GM20000 (cell line): ENCODE measurements at places on chromosomes 16 and 17.

DNA sequence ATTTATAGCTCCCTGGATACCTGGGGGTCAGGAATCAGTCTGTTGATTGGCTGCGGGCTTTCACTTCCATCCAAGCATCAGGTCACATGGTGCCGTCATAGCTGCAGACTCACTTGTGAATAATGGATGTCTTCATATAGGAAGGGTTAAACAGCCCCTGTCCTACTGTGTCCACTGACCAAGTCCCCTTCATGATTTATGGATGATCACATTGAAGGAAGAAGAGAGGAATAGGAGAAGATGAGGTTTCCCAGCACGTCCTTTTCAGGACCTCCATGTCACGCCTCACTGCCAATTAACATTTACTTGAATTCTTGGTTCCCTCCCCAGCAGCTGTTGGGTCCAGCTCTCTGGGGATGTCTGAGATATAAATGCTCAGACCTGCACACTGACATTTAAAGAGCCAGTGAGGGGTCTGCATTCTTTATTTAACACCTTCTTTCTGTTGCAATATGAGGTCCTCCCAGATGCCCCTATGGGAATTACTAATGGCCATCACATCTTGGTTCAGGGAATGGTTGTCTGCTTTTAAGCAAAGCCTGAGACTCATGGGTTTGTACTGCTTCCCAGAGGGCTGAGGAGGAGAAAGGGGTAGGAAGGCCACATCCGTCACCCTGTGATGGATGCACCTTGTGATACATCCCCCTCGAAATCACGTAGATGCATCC, 230.6 kb upstream of the HSBP1 start:
- DNase-seq, result no peak

DNA sequence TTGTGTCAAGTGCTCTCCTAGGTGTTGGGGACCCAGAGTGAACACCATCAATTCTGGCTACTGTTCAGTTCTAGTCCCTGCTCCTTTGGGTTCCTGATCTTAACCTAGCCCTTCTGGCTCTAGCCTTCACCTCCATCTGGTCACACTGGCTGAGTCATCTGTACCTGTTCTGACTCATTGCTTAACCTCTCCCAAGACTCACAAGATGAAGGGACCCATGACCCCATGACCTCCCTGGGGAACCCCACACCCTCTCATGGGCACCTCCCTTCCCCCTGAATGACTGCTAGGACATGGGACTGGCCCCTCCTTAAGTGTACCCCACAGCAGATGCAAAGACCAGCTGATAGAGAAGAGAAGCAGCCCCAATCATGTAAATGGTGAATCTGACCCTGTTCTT, 345.8 kb upstream of the CDH5 start:
- DNase-seq, result peak; percentile 7

DNA sequence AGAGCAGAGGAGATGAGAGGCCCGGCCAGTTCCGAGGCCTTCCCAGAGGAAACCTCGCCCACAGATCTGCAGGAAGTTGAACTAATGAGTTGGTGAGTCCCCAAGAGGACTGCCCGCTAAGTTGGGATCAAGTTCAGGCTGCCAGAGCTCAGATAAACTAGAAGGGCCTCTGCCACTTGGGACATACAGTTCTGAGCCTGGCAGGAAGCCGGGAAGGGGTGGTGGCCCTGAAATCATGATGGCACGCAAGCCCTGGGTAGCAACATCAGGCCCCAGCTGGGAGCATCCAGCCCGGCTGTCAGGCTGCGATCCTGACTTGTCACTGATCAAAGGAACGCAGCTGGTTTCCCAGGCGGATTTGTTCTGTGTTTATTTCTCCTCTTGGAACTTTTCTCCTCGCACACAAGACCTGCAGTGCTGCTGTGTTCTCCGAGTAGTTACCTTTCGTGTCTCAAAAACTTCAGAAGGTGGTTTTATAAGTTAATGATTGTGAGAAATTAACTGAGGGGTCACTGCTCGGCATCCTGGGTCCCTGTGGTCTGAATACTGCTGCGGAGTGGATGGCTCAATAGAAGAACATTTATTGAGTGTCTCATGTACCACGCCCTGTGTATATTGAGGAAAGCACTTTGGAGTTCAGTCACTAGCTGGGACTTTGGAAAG, 8.0 kb upstream of the WFDC1 start:
- no peak for DNase-seq

DNA sequence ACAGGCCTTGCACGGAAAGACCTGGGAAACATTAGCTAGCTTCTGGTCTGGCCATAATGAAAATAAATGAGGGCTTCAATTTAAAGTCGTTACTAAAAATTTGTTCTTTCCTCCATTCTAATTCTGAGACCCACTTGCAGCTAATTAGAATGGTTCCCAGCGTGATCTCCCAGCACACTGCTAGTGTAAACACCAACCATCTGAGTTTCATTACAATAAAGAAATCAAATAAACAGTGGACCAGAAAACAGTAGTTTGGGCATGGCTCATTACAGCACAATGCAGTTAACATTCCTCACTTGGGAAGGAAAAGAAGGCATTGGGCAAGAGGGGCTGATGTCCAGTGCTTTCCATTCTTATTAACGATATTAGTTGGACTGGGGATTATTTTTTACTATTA, 410.9 kb upstream of the SOX9 start:
- DNase-seq, result no peak

- DNase-seq, result no peak
Observed at GRCh38 chr16:74605746-74606520, 981 bp downstream of the GLG1 start.

- no peak for DNase-seq
Observed at GRCh38 chr16:50861970-50862411, 120.1 kb downstream of the CYLD start.

DNA sequence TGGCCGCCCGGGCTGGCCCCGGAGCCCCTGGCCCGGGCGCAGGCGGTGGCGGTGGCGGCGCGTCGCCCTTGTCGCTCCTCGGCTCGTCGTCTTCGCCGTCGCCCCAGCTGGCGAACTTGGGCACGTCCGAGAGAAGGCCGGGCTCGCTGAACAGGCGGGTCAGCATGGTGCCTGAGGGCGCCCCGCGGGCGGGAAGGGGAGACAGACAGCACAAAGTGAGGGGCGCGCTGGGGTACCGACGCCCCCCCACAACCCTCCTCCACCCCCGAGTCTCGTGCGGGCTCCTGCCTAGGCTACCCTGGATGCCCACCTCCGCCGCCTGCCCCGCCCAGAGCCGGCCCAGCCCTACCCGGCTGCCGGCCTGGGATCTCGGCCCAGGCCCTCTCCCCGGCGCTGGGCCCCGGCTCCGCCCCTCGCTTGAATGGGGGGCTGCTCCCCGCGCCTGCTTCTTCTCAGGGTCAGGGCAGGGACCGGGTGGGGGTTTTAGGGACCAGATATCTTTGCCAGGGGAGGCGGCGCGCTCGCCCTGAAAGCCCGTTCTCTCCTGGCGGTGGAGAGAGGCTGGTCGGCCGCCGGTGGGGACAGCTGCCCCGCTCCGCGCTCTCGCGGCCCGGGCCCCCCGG, 1.2 kb downstream of the NEUROD2 start:
- DNase-seq, result no peak

GRCh38 chr17:4420692-4421131, 13.0 kb upstream of the SPNS3 start:
- DNase-seq, result peak; percentile 81

DNA sequence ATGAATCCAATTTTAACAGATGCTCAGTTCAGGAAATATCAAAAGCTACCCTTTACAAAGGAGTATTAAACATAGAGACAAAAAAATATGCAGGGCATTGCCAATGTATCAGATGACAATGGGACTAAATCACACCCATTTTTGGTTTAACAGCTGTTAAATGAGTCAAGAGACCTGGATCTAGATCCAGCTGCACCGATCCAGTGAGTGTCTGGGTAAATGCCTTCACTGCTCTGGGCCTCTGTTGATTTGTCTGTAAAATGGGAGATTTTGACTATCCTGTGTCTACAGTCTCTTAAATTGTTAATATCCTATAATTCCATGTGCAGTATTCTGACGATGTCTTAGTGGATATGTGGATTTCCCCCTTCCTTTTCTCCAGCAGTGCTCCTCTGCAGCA, 16.4 kb downstream of the KRT23 start:
- DNase-seq, result no peak

DNA sequence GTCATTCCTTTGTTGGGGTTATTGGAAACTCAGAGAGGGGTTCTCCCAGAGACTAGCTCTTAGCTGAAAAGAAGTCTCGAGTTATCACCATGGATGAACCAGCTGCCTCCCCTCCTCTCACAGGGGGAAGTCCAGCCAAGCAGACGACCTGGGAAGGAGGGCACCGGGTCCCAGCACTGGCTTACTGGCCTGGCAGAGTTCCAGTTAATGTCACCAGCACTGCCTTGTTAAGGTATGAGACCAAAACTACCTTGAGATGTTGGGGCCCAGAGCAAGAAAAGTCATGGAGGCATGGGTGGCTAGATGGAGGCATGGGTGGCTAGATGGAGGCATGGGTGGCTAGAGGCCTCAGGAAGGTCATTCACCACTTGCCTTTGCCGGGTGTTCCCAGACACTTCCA, 72.4 kb downstream of the WIPI1 start:
- DNase-seq, result no peak

- no peak for DNase-seq
Observed at GRCh38 chr17:32912218-32912897, 15.6 kb upstream of the TMEM98 start.

GRCh38 chr17:74585711-74586110, 6.4 kb downstream of the CD300LD start:
- DNase-seq, result no peak

DNA sequence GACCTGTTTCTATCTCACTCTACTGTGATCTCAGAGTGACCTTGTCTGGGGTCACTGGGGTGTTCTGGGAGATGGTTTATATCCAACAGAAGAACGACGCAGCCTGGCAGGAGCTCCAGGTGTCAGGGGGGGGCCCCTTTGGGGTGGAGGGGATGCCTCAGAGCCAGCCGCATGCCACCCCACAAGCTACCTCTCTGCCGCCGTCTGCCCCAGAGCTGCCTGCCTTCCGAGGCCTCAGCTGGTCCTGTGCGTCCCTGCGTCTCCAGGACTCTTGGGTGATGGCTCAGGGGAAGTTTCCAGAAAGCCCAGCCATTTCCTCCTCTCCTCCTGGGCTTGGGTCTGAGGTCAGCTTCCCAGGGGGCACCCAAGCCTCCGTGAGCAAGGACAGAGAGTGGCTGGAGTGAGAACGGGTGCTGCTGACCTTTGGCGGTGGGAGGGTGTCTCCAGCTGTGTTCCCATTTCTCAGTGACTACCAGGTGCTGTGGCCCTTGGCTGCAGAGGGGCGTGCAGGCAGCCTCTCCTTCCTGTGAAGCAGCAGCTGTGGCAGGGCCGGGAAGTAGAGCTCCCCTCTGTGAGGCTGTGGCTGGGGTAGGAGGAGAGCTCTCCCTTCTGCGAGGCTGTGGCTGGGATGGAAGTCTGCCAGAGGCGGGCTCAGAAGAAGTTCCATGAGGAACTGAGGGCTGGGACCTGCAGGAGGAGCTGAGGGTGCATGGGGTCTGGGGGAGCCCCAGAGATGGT, 19.8 kb downstream of the JPH3 start:
- no peak for DNase-seq

GRCh38 chr16:48539485-48540221, 70.3 kb downstream of the N4BP1 start:
- no peak for DNase-seq

DNA sequence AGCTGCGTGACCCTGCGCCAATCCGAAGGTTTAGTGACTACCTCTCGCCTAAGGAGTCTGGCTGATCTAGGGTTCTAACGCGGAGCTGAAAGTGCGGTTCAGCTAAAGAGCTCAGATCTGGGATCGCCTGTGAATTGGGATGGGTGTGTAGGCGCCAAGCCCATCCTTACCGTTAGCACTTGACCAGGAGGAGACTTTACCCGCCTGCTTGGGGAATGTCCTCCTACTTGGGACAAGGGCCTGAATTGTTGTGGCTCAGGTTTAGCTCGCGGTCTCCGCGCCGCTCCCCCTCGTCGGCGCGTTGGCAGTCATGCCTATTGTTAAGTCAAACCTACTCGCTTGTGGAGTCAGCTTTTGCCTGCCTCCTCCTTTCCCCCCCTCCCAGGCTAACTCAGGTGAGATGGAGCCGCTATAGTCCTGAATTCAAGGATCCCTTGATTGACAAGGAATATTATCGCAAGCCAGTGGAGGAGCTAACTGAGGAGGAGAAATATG, 480 bp downstream of the MRPS7 start:
- DNase-seq, result peak; percentile 43

GRCh38 chr17:15507896-15508295, 40.5 kb upstream of the CDRT4 start:
- DNase-seq, result no peak

GRCh38 chr17:27489045-27489715, 32.9 kb downstream of the KSR1 start:
- no peak for DNase-seq

DNA sequence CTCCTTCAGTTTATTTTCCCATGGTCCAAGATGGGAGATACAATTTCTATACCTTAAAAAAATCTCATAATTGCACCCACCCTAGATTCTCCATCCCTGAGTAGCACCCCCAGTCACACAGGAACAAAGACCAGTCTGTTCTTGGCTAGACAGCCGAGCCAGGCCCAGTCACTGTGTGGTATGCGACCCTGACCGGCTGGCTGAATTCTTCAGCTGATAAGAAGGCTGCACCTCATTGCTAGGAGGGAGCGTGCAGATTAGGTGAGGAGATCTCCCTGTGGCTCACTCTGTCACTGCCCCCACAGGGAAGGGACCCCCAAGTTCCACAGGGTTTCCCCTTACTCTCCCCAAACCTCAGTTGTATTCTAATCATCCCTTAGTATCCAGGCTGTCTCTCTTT, 138.7 kb downstream of the SALL1 start:
- no peak for DNase-seq

- no peak for DNase-seq
Observed at GRCh38 chr16:3363793-3364192, 8.1 kb downstream of the OR2C1 start.

DNA sequence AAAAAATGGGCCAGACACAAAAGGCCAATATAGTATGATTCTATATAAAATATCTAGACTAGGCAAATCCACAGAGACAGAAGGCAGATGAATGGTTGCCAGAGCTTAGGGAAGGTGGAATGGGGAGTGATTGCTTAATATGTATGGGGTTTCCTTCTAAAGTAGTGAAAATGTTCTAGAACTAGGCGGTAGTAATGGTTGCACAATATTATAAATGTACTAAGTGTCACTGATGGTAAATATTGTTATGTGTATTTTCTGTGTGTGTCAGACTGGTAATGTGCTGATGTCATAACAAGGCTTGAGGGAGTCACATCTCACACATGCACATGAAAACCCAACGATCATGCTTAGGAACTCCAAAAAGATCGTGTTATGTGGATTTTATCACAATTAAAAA, 106.9 kb upstream of the SIAH1 start:
- DNase-seq, result no peak

DNA sequence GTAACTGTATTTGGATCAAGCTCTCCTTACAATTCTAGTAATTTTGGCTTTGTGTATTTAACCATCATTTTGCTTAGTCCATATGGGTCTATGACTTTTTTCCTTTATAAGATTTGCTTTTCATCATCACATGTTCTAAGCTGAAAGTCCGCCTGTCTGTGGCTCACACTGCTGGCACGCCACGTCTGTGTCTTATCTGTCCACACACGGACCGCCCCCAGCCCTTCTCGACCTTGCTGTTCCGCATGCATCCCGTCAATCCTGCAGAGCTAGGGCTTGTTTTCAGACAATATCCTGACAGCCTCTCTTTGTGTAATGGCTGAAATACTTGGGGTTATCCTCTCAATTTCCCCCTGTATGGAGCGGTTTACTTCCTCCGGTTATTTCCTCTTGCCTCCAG, 8.4 kb upstream of the ALDH3A1 start:
- no peak for DNase-seq
